ENCODE measurements at places on chromosomes 12 and 14. TPM values are rescaled to one million over a fixed set of nuclear protein-coding genes. Genes with fewer than 3 reads are reported as not detected.

Gene SLC5A8
- 0.05 TPM for total RNA-seq

Gene IL31
- total RNA-seq: not detected

Gene GPR137C
- 4.4 TPM for total RNA-seq

Gene BTBD6
- total RNA-seq: 28.4 TPM

Gene OR6C65
- total RNA-seq: not detected

Measured in M059J (cell line).